Stimulated activated CD8-positive, alpha-beta memory T cell treated with anti-CD3 and anti-CD28 coated beads, Interleukin-15, amount 100 ng/mL, for 4 hours (primary cell): ENCODE measurements at places on chromosomes 2 and 18.

GRCh38 chr2:60834270-60834717 lies 47.1 kb upstream of the REL start:
- DNase-seq, result no peak

DNA sequence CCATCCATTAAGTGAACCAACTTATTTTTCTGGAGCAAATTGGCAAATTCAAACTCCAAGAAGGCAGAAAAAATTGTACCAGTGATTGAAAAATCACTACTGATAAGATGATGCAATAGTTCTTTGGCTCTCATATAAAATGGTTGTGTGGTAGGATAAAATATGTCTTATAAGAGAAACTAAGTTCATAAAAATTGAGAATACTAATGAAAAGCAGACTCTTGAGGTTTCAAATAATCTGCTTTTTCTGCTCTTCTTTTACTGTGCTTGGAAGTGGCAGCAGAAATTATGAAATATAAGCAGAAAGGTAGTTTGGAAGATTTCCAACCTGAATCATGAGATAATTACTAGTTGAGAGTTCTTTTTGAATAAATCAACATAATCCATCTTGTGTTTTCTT lies 61.9 kb downstream of the PPP1R1C start:
- DNase-seq, result no peak

GRCh38 chr2:206092297-206092696 lies 6.3 kb upstream of the INO80D start:
- no peak for DNase-seq

DNA sequence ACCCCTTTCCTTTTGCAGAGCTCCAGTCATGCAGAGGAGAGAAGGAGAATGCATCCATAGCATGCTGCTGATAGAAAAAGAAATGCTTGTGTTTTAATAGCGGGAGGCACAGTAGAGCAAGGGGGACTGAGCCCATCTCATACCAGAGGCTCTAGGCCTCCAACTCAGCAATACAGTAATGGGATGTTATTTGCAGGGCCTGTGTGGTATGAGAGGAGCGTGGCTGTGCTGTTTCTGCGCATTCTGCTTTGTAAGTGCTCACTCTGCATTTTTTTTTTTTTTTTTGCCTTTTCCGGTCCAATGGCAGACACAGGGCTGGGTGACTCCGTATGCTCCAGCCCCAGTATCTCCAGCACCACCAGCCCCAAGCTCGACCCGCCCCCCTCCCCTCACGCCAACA lies 200.0 kb downstream of the GBX2 start:
- no peak for DNase-seq

DNA sequence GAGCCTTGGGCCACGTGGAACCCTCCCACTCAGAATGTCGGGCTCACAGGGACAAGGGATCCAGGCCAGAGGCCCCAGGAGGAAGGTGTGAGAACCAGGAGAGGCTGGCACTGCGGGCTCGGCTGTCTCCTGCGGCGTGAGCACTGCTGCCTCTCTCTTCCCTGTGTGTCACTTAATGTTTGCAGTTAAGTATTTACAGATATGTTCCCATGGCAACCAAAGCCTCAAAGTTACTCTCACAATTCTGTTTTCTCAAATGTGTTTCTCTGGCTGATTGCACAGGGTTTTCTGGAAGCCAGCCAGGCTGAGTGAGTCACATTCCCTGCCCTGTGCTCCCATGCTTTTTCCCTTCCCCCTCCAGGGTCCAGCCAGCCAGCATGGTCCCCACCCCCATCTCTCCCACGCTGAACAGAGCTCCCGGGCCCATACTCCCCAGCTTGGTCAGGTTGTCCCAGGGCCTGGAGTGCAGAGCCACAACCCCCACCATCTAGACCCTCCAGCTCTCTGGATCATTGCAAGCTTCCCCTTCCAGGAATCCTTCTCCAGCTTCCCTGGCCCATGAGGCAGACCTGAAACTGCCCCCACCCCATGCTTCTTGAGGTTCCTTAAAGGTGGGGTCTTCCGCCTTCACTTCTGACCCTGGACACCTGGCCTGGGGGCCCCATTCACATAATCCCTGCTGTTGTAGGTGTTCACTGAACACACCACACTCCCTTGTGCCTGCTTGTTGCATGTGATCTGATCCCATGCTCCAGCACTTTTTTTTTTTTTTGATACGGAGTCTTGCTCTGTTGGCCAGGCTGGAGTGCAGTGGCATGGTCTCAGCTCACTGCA lies 265.9 kb downstream of the CELF4 start:
- DNase-seq, result no peak

DNA sequence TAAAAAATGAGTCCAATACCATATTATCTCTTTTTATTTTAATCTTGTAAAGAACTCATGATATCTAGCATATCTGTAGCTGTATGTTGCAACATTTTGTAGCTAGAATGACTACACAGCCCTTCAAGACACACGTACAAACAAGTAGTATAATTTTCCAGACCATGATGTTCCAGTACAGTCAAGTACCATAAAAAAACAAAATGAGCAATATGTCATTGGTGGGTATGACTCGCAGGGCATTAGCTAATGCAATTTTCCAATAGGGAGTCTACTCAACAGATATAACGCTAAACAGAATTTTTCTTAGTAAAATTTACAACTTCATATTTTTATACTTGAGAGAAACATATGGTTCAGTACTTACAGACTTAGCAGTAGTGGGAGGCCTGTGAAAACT lies 53.6 kb upstream of the UGP2 start:
- DNase-seq, result no peak

DNA sequence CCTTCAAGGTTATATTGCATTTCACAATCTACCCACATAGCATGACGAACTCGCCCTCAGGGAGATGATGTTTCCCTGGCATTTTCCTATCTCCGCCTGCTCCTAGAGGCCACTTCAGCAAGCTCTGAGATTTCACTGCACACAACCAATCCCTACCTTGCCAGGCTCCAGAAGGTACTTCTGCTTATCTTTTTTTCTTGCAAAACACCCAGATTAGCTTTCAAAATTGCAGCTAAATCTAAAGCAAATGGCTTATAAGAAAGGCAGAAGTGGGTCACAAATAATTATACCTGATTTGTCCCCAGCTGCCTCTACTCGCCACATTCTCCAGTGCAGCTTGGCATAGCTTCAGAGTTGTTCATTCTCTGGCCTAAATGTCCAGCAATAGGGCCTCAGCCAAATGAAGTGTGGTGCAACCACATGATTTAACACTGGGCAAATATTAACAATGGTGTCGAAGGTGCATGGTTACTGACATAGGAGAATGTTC lies 32.4 kb upstream of the MRPL19 start:
- DNase-seq, result no peak

- no peak for DNase-seq
Measured at GRCh38 chr2:186925514-186925913, 76.5 kb upstream of the ZSWIM2 start.

- DNase-seq, result no peak
Measured at GRCh38 chr2:33358878-33359277, 117.6 kb upstream of the RASGRP3 start.

DNA sequence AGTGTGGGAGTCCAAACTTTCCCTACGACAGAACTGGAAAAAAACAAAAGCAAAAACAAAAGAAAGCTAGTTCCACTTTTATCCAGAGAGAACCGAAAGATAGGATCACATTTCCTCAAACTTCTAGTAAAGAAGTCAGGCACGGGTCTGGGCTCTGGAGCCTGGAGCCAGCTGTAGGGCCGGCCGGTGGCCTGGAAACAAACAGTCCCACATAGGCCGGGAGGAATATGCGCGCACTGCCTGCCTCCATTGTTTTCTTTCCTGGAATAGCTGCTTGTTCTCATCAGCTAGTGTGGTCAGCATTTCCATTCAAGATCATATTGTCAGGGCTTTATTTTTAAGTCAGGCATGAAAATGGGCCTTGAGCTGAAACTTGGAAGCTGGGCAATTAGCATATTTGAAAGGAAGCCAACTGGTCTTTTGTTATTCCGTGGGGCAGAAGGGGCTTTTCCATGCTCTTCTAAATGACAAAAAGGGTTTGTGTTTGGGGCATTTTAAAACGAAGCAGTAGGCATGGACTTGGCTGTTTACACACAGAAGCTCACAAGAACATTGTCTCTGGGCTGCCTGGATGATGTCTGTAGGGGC lies 58.7 kb upstream of the RFX8 start:
- no peak for DNase-seq

- no peak for DNase-seq
Measured at GRCh38 chr2:203682688-203683130, 23.7 kb upstream of the CD28 start.

DNA sequence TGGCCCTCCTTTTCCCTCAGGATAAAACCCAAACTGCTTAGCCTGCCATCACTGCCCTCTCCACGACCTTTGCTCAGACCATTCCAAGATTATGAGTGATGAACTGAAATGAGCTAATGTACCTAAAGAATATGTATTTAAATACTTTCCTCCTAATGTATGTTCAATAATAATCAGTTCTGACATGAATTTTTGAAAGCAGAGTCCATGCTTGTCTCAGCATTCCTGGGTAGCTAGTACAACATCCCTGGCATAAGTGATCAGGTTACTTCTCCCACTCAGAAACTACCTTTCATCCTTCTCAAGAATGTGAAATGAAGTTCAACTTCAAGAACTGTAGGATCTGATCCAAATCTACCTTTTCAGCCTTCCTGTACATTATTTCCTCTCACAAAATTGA lies 103.6 kb downstream of the UNC80 start:
- DNase-seq, result no peak

GRCh38 chr2:86675511-86676015 lies 44.5 kb upstream of the RMND5A start:
- no peak for DNase-seq

DNA sequence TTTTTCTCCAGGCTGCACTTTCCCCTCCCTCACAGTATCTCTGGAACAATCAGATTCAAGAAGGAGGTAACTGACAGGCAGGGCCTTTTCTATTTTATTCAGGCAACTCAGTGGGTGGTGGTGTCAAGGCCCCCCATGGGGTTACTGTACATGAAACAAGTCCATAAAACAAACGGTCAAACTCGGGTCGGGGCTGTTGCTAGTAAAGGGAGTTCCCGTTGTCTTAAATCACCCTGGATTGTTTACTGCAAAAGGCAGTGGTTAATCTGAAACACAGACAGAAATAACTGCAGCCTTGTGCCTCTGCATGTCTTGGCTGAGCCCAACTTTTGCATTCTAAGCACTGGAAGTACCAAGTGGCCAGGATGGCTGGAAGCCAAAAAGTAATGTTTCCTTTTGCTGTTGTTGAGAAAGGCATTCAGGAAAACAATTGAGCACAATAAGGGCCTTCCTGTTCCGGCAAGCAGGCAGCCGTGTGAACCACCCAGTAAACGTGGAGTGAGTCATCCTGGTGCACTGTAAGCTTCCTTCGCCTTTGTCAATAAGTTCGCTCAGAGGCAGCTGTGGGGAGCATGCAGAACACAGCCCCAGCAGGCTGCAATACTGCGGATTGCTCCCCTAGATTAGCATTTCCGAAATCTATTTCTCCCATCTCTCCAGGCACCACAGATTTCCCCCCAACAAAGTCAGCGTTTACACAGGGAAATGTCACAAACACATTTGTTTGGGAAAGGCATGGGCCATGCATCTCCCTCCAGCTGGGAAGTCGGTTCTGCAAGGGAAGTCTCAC lies 149.6 kb downstream of the IRS1 start:
- peak; percentile 6 for DNase-seq

DNA sequence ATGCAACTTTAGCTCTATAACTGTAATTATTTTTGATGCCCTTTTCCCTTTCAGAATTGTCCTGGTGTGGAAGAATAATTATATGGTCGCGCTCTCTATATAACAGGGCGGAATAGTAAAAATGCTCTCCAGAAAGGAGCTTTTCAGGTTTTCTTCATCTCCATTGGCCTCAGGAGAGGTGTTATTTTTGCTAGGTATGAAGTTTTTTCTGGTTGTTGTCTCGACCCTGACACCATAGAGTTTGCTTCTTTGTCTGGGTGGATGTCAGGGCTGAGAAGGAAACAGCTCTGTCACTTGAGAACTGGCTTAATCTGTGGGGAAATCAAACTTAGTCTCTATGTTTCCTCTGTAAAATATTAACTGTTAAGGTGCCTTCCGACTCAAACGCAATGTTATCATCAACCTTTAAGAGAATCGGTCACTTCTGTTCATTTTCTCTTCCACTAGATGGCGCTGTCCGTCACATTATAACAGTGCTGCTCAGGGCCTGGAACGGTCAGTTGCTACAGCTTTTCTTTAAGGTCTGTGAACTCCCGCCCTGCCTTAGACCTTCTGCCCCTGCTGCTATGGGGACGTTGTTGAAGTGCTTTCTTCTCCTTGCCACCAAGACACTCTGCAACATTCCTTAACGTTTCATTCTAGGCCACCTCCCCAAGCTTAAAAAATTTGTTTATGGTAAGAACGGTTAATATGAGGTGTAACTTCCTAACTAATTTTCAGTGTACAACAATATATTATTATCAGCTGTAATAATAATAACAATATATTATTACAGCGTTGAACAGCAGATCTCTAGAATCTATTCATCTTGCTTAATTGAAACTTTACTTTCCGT lies 23.8 kb upstream of the SERPINB12 start:
- DNase-seq, result no peak

- no peak for DNase-seq
Measured at GRCh38 chr2:11406958-11407381, 59.0 kb downstream of the E2F6 start.

DNA sequence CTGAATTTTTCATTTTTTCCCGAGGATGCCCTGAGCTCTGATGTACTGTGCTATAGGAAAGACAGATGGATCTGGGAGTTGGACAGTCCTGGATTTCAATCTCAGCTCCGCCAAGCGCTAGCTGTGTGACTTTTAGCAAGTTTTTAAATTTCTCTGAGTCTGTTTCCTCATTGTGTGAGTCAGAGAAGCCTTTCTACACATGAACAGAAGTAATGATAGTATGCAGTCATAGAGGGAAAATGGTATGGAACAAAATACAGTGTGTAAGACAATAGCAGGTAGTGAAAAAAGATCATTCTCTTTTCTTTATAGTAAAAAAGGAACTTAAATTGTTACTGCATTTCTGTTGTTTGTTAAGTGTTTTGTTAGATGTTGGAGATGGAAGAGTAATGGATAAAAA lies 52.4 kb upstream of the PPM1B start:
- DNase-seq, result no peak

DNA sequence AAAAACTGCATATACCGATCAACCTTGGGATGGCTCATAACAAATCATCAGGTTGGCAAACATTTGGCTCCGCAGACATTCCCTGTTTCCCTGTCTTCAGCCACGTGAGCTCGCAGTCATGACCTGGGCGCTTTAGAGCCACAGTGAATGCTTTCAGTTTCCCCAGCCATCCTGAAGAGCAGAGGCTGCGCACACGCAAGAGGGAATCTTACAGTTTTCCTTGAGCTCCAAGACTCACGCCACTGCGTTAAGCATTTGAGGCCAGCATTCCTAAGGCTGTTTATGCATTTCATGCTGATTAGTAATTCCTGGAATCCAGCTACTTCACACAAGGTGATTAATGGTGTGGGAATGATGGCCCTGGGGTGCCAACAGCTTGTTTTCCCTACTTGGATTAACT lies 95.1 kb downstream of the MTCL1 start:
- no peak for DNase-seq

- DNase-seq, result no peak
Measured at GRCh38 chr2:98487806-98488189, 43.1 kb downstream of the INPP4A start.

- DNase-seq, result no peak
Measured at GRCh38 chr18:6052449-6052913, 157.2 kb upstream of the TMEM200C start.
